ENCODE measurements at places on chromosomes 1 and 21. TPM values are rescaled to one million over a fixed set of nuclear protein-coding genes. Genes with fewer than 3 reads are reported as not detected.
A peak's percentile ranks its signal among the peaks of the same experiment; 100 is the strongest.

Gene SZT2
- 30.0 TPM for total RNA-seq

Gene KPRP
- total RNA-seq = not detected

DNA sequence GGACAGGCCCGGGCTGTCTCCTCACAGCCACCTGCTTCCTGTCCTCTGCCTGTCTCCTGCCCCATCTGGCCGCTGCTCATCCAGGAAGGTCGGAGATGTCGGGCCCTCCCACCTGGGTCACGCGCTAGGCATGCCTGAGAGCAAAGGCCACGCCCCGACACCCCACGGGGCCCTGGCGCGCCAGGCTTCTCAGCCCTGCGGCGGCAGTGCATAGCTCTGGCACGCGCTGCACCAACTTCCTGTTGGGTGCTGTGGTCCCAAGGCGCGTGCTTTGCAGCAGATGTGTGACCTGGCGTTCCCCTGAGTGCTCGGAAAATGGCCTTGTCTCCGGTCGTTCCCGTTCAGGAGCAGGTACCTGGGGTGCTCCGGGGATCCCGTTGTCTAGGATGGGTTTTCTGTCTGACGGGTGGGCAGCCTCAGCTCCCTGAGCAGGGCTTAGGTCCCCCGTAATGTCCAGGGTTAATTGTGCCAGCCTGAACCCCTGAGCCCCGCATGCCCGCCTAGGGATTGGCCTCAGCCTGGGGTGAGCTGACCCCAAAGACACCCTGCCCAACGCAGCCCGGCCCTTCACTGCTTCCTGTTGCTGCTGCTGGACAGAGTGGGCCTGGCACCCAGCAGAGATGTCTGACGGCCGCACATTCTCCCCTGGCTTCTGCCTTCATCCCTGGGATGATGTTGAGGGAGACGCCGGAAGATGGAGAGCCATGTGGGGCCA, 19.4 kb upstream of the KCNAB2 start:
- no peak for DNase-seq

GRCh38 chr1:80624682-80625081, 1176.1 kb upstream of the ADGRL2 start:
- DNase-seq = no peak

GRCh38 chr1:42962641-42963377, 4.1 kb upstream of the SLC2A1 start:
- DNase-seq = peak; percentile 57

DNA sequence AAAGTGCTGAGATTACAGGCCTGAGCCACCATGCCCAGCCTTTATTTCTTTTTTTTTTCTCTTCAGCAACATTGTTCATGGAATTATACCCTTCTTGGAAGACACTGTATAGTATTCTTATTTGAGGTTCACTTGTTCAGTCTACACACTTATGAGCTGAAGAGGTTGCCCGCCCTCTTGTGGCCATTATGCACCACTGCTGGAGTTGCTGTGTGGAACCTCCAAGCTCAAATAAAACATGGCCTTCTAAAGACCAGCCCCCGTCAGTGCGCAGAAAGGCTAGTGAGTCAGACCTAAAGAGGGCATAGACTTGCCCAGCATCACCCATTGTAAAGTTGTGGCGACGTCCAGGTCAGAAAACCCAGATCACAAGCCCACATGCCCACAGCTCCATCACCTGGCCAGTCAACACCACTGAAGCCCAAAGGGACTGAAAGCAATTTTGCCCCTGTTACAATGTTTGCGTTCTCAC, 20.4 kb downstream of the LURAP1 start:
- DNase-seq = peak; percentile 76

DNA sequence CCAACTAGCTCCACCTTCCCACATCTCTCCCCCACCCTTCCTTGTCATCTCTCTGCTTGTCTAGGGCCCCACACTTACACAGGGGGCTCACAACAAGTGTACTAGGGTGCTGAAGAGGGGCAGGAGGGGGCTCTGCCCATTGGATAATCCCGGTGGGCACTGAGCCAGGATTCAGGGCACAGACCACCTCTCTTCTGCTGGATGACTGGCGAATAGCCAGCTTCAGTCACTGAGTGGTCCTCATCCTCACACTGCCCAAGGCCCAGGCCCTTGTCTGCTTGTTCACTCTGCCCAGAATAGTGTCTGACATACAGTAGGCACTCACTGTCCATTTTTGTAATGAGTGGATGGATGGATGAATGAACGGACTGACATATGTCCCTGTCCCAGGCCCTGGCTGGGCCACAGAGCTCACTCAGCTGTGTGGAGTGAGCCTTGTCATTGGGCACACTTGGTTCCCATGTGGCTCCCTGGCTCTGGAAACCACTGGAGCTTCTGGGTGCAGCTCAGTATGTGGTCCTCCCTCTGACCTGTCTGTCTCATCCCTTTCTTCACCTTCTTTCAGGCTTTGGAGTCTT, 36.6 kb downstream of the FOXO6 start:
- DNase-seq = no peak

DNA sequence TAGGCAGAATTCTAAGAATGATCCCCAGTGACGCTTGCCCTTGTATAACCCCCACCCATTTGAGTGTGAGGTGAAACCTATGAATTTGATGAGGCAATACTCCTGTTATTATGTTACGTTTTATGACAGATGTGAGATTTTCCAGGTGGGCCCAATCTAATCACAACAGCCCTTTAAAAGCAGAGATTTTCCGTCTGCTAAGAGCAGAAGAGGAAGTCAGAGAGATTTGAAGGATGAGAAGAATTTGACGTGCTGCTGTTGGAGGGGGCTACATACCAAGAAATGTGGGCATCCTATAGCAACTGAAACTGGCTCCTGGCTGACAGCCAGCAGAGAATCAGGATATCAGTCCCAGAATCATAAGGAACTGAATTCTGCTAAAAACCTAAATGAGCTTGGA, 2.4 kb upstream of the SLC19A2 start:
- no peak for DNase-seq

GRCh38 chr1:37946703-37947360, at the start of gene INPP5B:
TSS of gene INPP5B (minus strand) at chr1:37947053. CDS start at chr1:37946308, 745 bp downstream.
- DNase-seq = peak; percentile 77

- peak; percentile 68 for DNase-seq
These were observed 44.6 kb upstream of the CNN3 start for GRCh38 chr1:94971491-94971924.

- no peak for DNase-seq
These were observed 79.2 kb downstream of the ZNF326 start for GRCh38 chr1:90074137-90074536.

GRCh38 chr1:223455470-223455869, 62.3 kb downstream of the CCDC185 start:
- no peak for DNase-seq

Data from astrocyte (in vitro differentiated cells and primary cell).